ENCODE measurements at places on chromosomes 1 and 21.
A peak's percentile ranks its signal among the peaks of the same experiment; 100 is the strongest.

DNA sequence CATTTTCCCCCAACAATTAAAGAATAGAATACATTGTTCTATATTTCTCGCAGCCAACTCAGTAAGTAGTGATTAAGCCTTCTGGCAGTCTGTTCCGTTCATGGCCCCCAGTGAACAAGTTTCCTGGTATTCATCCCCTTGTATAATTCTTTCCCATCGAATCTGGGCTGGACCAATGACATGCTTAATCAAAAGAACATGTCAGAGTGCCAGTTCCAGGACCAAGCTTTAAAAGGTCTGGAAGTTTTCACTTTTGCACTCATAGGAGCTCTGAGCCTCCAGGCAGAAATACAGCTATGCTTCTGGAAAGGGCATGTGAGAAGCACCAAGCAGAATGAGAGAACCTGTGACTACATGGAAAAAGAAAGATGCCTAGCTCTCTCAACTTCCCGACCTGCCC is 22.5 kb upstream of the DPYD start:
- DNase-seq, result peak; percentile 82

DNA sequence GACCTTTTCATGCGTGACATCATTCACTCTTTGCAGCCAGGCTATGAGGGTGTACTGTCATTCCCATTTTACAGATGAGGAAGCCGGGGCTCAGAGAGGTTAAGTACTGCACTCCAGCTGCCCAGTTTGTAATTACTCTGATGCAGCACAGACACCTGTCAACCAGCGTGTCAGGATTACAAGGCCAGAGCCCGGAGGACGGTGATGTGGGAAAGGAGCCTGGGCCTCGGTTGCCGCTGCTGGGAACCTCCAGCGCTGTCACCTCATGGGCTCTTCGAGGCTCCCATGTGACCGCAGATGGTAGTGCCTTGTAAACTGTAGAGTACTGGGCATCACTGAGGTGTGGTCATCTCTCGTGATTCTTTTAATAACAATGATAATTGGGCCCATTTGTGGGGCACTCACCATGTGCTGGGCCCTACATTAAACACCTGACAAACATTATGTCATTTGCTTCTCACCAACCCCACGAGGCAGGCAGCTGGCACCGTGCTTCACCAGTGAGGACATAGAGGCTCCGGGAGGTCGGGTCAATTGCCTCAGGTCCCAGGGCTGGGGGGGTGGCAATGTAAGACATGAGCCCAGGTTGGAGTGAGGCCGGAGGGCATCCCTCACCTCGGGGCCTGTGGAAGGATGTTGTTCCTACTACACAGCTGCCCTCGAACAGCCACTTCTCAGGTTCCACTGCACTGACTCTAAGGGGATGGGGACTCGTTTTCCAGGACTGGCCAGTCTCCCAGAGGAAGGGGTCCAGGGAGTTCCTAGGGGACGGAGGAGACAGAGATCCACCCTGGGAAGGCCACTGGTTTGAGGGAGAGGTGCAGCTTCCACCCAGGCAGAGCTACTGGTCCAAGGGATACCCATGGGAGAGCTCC is 42.8 kb upstream of the PADI1 start:
- no peak for DNase-seq

DNA sequence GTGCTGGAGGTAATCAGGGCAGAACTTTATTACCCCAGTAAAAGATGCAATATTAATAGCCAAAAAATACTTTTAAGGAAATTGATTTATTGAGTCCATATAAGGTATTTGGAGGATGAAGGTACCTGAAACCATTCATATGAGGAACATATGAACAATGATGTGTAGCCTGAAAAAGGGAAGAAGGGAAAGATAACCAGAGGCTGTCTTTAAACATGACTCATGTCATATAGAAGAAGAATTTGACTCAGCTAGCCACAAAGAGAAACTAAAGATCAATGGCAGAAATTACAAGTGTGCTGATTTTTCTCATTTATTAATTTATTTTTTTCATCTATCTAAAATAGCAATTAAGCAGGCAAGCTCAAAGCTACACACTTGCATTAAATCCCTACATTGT is 136.2 kb upstream of the DUSP10 start:
- DNase-seq, result no peak

DNA sequence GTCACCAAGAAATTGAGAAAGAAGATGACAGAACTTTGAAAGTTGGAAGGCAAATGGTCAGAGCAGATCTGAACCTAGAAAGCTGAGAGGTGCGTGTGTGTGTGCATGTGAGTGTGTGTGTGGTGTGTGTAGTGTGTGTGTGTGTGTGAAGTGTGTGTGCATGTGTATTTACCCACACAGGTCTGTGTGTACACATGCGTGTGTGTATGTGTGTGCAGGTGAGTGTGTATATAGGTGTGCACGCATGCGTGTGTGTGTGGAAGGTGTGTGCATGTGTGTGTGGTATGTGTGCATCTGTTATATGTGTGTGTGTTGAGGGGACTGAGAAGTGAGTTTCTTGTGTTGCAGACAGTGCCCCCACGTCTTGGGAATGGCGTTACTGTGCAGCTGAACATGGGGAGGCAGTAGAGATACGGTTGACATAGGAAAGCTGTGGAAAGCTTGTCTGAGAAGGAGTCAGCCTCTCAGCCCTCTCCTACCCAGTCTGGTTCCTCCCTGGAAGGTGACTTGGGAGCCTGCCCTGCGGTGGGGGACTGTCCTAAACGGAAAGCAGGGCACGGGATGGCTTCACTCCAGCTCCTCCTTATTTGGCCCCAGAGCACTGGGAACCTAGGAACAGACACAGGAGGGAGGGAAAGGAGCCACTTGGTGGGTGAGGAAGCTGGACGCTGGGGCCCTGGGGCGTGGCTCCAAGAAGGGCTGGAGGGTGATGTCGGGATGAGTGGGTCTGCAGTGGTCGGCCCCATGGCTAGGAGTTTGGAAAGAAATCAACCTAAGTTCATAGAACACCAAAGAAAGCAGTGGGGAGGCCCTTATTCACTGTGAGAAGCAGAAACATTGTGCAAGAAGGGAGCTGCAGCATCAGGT is 97.2 kb downstream of the PCBP3 start:
- DNase-seq, result no peak

DNA sequence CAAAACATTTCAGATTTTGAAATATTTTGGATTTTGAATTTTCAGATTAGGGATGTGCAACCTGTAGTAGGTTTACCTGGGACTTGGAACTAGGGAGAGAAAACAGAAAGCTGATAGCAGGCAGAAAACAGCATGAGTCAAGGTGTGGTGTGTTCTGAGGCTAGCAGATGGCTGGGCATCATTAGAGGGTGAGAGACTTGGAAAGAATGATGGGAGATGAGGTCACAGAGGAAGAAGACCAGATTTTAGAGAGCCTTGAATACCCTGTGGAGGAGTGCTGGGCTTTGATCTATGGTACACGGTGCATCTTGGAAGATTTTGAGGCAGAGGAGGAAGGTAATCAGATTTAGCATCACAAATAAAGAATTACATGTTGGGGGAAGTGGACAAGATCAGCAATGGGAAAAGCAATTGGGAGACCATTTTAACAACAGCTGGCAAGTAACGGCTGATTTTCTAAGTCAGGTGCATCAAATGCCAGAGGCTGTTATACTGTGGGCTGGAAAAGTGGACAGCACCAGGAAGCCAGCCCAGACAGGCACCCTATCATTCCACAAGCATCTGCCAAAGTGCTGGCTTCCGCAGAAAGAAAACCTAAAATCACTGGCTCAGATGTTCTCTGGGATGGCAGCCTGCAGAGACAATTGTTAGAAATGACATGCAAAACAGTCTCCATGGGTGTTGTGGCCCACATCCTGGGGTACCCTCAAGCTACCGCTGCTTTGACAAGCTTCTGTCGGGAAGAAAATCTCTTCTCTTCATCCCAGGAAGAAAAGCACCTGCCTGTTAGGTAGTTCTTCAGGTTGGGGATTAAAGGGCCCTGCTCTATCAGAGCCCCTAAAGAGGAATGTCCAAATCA is 30.9 kb upstream of the CAMK1G start:
- no peak for DNase-seq

GRCh38 chr1:215665215-215665614 is 98.1 kb downstream of the KCTD3 start:
- DNase-seq, result no peak

GRCh38 chr1:37682334-37682987 is 9.9 kb upstream of the CDCA8 start:
- DNase-seq, result no peak

GRCh38 chr1:65615859-65616258 is 176.8 kb upstream of the PDE4B start:
- DNase-seq, result no peak

DNA sequence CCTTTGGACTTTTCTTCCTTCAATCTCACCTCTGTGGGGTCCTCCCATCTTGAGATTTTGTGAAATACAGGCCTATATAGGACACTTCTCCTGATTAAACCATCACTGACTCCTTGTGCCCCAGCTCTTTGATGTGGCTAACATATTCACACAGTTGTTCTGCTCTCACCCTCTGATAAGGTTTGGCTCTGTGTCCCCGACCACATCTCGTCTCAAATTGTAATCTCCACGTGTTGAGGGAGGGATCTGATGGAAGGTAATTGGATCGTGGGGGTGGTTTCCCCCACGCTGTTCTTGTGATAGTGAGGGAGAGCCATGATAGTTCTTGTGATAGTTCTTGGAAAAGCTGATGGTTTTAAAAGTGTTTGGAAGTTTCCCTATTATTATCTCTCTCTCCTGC is 19.7 kb downstream of the LRRC7 start:
- no peak for DNase-seq

DNA sequence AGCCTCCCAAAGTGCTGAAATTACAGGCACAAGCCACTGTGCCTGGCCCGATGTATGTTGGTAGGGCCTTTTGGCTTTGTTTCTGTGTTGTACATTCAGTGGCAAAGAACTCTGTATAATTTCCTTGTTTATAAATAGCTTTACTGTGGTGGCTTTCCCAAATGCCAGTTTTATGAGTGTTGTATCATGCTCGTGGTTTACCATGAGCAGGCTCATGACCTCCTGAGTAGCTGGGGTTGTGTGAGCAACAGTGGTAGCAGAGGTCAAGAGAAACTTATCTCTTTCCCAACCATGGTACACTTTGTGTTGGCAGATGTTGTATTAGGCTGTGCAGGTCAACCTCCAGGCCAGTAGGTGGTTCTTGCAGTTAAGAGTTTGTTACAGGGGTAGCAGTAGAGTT is 420.4 kb upstream of the BEND5 start:
- peak; percentile 1 for DNase-seq

DNA sequence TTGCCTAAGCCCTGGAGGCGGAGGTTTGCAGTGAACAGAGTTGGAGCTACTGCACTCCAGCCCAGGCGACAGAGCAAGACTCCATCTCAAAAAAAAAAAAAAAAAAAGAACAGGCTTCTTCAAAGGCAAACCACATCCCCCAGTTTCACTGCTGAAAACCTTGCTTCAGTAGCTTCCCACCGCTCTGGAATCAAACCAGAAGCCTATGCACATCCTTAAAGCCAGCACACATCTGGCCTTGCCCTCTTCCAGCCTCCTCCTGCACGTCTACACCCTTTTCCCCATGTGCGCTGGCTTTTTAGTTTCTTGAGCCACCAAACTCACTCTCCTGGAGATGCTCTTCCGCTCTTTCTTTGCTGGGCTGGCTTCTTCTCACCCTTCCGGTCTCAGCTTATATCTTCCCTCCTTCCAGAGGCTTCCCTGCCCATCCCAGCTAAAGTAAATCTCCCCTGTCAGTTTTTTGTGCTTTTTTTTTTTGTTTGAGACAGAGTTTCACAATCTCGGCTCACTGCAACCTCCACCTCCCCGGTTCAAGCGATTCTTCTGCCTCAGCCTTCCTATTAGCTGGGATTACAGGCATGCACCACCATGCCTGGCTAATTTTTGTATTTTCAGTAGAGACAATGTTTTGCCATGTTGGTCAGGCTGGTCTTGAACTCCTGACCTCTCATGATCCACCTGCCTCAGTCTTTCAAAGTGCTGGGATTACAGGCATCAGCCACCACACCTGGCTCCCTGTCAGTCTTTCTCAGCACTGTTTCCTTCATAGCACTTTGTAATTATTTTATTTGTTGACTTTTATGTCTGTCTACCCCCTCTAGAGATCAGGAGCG is 42.0 kb upstream of the ID3 start:
- DNase-seq, result no peak

DNA sequence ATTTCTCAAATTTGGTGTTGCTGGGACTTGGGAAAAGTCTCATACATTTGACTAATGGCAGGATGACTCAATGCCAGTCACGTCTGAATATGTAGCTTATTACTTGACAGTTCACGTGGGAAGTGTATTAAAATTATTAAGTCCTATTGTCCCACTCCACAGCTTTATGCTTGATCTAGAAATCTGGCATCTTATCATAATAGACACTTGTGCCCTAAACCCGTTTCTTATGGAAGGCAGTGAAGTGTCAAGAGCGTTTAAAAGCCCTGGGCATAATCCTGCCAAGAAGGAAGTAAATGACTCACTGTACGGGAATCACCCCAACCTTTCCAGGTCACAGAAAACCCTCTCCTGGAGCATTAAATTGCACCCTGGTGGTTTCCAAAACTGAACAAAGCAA is 207.4 kb downstream of the APP start:
- no peak for DNase-seq

DNA sequence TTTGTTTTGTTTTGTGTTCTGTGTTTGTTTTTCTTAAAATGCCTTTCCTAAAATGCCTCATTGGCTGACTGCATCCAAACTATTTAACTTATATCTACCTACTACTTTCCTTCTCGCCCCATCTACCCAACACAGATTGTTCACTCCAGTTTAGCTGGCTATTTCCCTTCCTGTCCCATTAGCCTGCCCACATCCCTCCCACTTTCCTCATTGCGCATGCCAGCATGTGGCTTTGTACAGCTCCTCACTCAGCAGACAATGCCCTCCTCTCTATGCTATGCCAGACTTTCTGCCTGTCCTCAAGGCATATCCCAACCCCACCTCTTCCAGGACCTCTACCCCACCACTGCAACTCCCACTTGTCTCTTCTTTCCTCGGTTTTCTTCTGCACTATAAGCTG is 94.7 kb upstream of the C1orf21 start:
- DNase-seq, result no peak

DNA sequence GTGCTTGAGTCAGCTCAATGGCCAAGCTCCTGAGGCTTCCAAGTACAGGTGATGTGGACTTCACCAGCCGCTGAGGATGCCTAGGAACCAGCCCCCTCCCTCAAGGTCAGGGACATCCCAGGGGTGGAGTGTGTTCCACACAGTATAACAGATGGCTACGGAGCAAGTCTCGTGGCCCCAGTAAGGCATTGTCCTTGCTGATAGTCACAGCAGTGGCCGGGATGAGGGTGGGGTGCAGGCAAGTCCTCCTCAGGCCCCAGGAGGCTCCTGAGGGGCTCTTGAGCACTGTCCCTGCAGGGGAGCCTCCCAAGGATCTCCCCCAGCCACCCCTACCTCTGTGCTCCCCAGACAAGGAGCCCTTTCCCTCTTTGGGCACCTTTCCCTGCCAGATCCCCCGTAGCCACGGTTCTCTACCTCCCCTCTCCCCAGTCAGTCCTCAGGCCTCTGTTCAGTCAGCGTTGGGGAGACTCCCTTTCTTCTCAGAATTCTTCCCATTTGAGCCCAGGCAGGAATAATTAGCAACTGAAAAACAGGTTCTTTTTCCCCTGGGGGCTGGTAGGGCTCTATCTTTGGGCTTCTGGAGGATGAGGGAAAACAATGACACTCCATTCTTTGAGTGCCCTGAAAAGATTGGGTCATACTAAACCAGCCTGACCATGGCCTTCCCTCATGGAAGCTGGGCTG is 7.1 kb upstream of the THEM5 start:
- no peak for DNase-seq
